RCC 7860 (cell line): ENCODE measurements at places on chromosomes 1 and 21.

DNA sequence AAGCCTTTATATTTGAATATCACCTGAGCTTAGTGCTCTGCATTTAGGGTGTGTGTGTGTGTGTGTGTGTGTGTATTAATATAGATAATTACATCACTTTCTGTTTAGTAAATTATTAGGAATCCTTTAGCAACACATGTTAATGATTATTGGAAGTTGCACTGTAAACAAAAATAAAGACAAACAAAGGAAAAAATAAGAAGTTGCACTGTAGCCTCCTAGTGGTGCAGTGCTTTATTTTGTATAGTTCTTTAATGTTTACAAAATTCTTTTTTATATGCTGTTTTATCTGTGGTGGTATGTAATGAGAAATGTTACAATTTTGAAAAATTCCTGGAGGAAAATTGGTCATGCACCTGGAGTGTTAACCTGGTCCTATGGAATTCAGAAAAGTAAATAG is 69.2 kb downstream of the UBE4B start:
- no peak for DNase-seq

GRCh38 chr1:108961198-108961597 is 2.1 kb downstream of the CLCC1 start:
- no peak for DNase-seq

DNA sequence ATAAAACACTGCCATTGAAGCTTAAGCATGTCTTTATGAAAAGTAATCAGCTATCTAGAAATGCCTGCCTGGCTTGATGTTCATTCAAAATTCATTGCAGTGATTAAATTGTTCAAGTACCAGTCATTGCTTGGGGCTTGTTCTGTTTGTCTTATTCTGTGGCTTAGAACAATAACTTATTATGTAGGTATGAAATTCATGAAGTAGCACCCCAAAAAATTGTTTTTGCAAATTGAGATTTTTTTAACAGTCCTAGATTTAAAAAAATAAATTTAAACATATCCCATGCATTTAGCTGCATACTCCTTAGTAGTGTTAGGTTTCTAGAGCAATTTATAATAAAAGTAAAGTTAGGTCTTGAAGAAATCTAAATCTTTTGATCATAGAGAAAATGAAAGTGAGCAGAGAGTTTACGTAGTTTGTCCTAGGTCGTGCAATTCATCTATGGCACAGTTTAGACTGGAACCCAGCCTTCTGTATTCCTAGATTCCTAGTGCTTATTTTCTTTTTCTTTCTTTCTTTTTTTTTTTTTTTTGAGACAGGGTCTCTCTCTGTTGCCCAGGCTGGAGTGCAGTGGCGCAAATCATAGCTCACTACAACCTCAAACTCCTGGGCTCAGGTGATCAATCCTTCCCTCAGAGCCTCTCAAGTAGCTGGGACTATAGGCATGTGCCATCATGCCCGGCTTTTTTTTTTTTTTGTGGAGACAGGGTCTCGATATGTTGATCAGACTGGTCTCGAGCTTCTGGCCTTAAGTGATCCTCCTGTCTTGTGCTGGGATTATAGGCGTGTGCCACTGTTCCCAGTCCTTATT is 9.3 kb downstream of the MIER1 start:
- DNase-seq = no peak

DNA sequence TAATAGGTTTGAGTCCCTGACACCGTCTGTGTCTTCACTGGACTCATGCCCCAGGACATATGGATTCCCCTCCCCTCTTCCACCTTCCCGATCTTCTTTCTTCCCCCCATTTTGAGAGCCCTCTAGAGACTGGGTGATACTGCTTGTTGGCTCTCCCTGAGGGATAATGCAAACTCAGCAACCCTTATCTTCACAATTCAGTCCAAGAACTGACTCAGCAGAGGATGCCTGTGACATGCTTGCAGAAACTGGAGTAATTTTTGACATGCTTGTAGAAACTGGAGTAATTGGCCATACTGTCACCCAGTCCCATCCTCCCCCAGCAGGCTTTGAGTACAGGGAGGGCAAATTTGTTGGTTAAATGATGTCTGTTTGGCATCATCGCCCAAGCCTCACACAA is 127.6 kb upstream of the CTTNBP2NL start:
- no peak for DNase-seq

GRCh38 chr1:109025694-109026093 is 16.2 kb downstream of the WDR47 start:
- no peak for DNase-seq

DNA sequence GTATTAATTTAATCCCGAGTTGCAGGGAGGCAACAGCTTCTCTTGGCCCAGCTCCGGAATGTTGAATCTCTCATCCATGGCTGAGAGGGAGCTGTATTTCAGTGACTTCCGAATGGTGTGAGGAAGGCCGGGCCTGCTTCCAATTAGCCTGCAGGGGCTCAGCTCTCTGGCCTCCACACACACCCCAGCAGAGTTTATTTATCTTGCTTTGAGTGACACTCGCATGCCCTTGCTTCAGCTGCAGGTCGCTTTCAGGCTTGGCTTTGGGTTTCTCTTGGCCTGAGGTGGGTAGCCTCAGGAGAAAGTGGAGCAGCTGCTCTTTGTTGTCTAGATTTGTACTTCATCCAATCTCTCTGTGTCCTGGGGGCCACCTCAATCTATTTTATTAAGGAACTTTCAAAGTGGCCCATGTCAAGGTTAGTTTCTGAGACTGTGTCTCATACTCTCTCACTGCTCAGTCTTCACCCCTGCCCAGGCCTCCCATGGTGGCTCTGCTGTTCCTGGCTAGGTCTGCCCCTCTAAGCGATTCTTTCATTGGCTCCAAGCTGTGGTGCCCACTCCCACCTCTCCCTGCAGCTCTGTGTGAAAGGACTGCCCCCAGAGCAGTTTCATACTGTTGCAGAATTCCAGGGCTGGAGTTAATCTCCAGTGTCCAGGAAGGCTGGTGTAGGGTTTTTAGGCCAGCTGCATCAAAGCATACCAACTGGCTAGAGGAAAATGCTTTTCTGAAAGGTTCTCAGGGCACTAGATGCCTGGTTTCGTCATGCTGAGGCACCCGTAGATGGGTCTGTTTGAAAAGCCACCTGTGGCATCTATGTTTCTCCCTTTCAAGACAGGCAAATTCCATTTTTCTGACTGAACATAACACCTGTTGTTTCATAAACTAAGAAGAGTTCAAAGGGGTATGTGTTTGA is 153.5 kb downstream of the PLXNA2 start:
- DNase-seq = no peak

DNA sequence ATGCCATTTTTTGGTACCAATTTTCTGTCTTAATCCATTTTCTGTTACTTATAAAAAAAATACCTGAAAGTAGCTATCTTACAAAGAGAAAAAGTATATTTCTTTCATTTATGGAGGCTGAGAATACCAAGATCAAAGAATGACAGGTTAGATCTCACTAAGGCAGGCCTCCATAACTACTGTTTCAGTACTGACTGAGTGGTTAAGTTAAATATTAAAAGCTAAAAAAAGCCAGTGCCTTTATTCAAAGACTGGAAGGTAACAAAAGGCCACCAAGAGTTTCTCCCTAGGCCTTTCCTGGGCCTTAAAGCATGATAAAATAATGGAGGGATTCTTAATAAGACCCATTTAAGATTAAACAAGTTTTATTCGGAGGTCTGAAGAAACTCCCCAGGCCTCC is 687.7 kb upstream of the ADGRL4 start:
- no peak for DNase-seq

GRCh38 chr21:18252680-18253079 is 8.0 kb downstream of the CHODL start:
- DNase-seq = no peak

- DNase-seq = peak; percentile 42
These were observed 169.9 kb downstream of the HS2ST1 start for GRCh38 chr1:87084244-87084836.

GRCh38 chr1:223462047-223462630 is 68.9 kb downstream of the CCDC185 start:
- DNase-seq = no peak

GRCh38 chr1:243620096-243620495 is 229.9 kb downstream of the AKT3 start:
- no peak for DNase-seq
